ENCODE measurements at places on chromosomes 13 and 19.

DNA sequence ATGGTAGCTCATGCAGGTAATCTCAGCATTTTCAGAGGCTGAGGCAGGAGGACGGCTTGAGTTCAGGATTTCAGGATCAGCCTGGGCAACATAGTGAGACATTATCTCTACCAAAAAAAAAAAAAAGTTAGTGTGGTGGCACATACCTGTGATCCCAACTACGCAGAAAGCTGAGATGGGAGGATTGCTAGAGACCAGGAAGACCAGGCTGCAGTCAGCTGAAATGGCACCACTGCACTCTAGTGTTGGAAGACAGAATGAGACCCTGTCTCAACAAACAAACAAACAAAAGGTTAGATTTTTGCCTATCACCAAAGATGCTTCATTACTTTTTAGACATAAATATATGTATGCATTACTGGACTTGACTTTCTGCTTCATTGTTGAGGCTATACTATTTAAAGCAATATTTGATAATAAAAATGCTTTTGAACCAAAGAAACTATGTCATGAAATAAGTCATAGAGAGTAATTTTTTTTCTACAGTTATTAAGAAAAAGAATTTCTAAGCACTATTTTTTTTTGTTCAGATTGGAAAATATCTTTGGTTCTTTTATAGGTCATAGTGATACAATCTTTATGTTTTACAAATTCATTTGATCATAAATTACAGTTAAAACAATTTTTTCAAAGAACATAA lies 1180.1 kb upstream of the ATXN8OS start:
- DNase-seq = no peak

DNA sequence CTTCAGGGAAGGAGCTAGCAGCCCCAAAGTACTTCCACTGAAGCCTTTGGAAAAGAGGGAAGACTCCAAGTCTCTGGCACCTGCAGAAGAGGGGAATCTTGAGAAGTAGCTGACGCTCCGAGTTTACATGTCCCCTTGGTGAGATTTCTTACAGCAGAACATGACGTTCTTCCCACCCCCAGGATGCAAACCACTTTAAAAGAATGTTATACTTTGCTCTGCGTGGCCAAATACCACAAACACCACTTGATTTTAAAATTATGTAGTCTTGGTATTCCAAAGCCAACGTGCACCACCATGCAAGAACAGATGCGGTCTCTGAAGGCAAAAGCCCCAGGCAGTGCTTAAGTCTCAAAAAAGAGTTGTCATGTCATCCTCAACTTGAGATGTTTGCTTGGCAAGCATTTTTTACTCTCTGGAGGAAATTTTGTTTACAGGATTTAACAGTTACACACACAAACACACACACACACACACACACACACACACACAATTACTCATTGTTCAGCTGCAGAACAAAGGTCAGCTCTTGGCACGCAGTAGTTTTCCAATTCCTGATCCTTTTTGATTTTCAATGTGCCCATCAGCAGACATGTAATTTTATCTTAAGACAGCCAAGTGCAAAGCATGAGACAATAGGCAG lies 106.1 kb downstream of the RGCC start:
- no peak for DNase-seq

- no peak for DNase-seq
Observed at GRCh38 chr13:20475927-20476691, 49.5 kb downstream of the CRYL1 start.

GRCh38 chr13:113584205-113584869 lies at the start of gene TFDP1:
TSS of gene TFDP1 (plus strand) at chr13:113584753. CDS start at chr13:113585838, 1,085 bp downstream.
- peak; percentile 29 for DNase-seq

DNA sequence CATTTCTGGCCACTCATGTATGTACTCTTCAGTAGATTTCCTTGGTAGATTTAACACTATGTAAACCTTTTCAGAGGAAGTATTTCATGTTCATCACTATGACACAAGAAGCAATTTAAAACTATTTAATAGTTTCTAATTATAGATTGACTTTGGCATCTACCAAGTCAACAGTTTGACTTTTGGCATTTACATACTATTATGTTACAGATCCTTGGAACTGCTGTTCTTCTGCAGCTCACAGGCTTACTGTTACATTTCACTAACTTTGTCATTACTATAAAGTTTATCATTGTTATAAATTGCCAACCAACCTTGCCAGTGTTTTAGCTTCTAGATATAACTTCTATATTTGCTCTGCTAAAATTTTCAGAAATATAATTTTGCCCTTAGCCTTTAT lies 18.7 kb downstream of the SUPT20H start:
- no peak for DNase-seq

DNA sequence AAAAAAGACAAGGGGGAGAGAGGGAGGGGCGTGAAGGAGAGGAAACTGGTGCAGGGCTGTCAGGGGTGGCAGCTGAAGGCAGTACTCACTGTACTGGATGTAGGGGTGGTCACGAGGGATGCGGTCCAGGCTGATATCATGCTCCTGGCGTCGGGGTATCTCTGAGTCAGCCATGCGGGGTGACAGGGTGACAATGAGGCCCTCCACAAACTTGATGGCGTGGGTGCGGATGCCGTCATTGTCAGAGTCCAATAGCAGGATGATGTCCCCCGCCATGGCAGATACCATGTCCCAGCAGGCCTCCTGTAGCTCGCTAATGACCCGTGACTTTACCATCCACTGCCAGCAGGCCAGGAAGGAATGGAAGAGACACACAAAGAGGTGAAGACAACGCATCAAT lies 15.3 kb downstream of the SYMPK start:
- DNase-seq = no peak

- DNase-seq = no peak
Observed at GRCh38 chr19:43490759-43491158, 13.8 kb downstream of the PHLDB3 start.

DNA sequence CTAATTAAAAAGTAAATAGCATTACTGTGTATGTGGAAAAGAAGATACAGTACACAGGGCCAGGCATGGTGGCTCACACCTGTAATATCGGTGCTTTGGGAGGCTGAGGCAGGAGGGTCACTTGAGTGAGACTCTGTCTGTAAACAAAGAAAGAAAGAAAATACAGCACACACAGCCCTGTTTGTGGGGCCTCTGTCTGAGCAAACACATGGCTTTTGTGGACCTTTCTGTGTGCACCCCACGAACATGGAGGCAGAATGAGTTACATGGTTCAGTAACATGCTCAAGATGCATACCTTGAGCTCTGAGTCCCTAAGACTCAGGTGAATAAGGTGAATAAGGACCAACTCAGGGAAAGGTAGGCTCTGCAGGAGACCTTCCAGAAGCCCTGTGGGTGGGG lies 20.0 kb upstream of the AMER2 start:
- no peak for DNase-seq

GRCh38 chr19:45508417-45508860 lies 1.2 kb downstream of the VASP start:
- no peak for DNase-seq

- no peak for DNase-seq
Observed at GRCh38 chr19:45442778-45443461, 19.2 kb upstream of the ERCC1 start.

GRCh38 chr19:38792250-38793111 lies 3.5 kb downstream of the LGALS7B start:
- DNase-seq = no peak

GRCh38 chr19:10898633-10899032 lies 27.3 kb downstream of the CARM1 start:
- no peak for DNase-seq

DNA sequence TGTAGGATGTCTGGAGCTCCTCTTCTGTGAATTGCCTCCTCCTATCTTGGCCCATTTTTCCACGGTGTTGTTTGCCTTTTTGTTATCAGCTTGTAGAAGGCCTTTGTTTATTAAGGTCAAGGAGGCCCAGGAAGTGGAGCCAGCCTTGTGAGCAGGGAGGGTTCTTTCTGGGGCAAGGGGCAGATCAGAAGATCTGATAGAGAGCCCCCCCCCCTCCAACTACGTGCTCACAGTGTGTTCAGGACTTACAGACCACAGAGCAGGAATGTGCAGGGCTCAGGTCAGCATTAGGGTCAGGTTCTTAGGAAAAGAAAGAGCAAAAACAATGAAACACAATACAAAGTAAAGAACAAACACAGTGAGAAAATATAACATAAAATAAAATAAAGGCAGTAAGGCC lies 59.4 kb downstream of the CCNE1 start:
- no peak for DNase-seq

- no peak for DNase-seq
Observed at GRCh38 chr13:23851106-23851505, 38.1 kb downstream of the MIPEP start.

DNA sequence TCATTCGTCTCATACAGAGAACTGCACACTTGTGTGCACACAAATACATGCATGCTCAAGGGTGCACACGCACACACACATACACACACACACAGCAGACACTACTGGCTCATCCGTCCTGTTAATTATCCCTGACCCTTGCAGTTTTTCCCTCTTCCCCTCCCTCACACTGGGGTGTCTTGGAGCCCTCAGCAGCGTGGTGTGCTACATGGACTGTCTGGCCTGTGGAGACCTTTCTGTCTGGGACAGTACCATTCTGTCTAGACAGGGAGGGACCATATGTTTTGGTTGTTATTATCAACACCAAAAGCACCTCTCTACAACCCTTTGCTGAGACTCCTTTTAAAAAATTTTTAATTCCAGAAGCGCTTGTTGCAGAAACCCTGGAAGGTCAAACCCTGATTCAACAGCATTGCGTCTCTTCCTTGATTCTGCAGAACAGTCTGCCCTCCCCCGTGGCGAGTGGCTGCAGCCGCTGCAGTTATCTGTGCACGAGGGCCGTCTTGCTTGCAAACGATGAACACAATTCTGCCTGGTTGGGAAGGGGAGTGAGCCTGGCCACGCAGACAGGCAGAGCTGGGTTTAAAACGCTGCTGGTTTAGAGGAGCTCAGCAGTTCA lies 374.0 kb downstream of the IRS2 start:
- DNase-seq = no peak

GRCh38 chr19:7783991-7784423 lies 21.0 kb downstream of the CLEC4M start:
- DNase-seq = no peak

DNA sequence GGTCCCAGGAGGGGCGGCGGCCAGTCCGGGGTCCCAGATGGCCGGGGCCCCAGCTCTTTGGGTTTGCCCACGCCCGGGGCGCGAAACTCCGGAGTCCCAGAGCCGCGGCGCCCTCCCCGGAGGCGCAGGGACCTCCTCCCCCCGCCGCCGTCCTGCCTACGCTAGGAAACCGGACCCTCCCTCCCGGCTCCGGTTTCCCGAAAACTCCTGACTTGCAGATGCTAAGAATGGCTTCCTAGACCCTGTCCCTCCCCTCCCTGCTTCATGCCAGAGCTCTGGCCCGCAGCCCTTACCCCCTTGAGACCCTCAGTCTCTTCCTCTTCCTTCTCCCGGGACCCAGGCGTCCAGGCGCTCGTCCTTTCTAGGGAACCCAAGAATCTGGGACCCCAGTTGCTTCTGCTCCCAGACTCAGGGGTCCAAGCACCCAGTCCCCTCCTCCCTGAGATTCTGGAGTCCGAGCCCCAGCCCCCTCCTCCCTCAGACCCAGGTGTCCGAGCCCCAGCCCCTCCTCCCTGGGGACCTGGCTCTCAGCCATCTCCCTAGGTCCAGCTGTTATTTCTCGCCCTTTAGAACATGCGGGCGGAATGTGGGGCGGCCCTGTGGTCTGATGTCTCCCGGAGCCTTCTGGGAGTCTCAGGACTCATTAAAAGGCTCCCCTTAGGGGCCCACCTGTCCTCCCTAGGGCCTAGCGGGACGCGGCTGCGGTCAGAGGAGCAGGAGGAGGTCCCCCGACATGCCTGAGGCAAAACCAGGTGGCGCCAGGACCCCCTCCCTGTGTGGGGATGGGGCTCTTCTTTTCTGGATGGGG lies at the start of gene MYBPC2:
TSS of gene MYBPC2 (plus strand) at position 672 of the 808 bp plus-strand sequence. CDS start at position 734, 62 bp downstream.
- no peak for DNase-seq

GRCh38 chr13:113489549-113490495 lies 689 bp downstream of the DCUN1D2 start:
- no peak for DNase-seq

DNA sequence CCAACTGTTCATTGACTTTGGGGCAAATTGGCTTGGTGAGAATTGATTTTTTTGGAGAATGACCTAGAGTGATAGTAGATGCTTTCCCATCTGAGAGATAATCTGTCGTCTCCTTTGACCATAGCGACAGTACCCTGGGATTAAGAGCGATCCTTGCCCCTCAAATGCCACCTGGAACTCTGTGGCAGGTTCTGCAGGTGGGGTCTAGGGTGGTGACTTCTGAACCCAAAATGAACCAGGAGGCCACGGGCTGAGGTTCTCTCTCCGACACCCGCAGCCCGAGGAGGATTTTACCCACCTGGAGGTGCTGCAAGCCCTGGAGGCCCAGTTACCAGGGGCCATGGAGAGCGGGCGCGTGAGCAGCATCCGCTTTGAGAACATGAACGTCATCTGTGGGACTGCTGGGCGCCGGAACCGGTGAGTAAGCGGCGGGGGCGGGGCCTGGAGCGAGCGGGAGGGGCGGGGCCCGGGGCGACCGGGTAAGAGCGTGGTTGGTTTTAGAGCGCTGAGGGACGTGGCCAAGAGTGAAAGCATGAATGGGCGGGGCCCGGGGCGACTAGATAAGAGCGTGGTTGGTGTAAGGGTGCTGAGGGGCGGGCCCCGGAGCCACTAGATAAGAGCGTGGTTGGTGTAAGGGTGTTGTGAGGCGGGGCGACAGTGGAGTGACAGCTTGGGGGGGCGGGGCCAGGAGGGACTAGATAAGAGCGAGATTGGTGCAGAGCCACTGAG lies 8.6 kb downstream of the C19orf81 start:
- DNase-seq = peak; percentile 98

GRCh38 chr13:102693250-102693649 lies 1.6 kb downstream of the METTL21C start:
- no peak for DNase-seq

- no peak for DNase-seq
Observed at GRCh38 chr19:54009440-54009839, 18.0 kb downstream of the CACNG6 start.

- no peak for DNase-seq
Observed at GRCh38 chr13:30690282-30691188, 44.8 kb upstream of the ALOX5AP start.

DNA sequence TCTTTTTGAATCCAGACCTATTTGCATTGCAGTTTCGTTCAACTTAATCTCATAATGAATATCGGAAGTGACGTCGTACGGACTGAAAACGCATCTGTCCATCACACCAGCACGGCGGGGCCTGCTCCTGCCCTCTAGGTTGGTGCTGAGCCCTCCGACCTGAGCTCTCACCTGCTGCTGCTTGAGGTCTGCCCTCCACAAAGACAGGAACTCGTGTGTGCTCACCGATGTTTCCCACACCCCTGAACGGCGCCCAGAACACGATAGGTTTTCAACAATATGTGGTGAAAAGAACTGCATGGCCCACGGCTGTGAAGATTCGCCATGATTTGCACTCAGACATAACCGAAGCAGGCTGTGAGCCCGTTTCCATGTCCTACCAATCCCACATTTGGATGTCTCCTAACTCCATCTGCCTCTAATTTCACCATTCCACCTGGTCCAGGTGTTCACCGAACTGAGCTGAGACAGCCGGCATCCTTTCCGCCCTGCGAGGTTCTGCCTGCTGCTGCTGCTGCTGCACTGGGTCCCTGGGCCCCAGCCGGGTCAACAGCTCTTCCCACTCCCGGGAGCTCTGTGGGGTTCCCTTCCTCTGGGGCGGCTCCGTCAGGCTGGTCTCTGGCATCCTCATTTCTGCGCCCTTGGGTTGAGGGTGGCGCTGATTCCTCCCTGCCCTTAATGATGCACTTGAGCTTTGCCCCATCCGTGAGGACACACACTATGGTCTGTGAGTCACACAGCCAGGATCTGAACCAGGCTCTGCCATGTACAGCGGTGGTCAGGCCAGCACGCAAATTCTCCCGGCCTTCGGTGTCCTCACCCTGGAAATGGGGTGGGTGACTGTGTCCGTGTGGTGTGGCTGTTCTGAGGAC lies 20.9 kb downstream of the GRTP1 start:
- DNase-seq = no peak
